AG04449 (cell line): ENCODE measurements at places on chromosomes 2 and 18.

DNA sequence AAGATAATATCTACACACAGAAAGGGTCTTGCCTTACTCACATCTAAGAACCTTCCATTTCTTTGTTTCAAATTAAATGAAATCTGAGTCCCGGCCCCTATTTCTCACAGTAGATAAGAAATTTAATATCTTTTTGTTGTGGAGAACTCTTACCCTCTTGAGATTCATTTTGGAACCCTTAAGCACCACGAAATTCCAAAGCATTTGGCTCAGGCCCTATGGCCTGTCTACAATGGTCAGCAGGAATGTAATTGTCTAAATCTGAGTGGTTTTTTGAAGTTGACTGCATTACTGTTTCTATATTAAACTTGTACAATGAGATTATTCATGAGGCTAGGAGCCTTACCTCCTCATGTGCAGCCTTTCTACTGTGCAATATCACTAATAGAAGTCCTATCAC, 723.3 kb downstream of the TSN start:
- DNase-seq, result no peak

DNA sequence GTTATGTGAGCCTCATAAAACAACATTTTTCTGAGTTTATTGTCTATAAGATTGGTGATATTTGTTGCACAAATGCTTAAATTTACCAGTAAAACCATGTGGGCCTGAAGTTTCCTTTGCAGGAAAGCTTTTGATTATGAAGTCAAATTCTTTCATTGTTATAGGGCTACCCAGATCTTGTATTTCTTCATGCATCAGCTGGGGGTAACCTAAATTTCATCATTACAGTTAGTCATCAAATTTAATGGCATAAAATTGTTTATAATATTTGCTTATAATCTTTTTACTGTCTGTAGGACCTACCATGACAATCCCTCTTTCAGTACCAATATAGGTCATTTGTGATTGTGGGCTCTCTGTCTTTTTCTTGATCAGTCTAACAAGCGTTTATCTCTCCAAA, 47.8 kb downstream of the SMAD2 start:
- DNase-seq, result no peak

DNA sequence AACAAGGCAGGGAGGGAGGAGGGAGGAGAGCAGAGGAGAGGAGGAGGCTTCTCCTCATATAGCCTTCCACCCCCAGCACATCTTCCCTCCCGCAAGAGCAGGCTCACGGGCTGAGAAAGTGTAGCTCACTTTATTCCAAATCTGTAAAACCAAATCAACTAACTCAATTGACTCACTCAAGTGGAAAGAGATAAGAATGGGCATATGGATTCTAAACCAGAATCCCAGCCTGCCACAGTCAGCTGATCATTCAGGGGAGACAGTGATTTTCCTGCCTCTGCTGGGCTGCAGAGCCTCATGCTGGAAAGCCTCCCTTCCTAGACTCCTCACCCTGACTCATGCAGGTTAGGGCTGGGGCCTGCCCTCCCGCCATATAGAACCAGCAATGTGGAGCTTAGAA, 4.2 kb upstream of the TWSG1 start:
- no peak for DNase-seq

DNA sequence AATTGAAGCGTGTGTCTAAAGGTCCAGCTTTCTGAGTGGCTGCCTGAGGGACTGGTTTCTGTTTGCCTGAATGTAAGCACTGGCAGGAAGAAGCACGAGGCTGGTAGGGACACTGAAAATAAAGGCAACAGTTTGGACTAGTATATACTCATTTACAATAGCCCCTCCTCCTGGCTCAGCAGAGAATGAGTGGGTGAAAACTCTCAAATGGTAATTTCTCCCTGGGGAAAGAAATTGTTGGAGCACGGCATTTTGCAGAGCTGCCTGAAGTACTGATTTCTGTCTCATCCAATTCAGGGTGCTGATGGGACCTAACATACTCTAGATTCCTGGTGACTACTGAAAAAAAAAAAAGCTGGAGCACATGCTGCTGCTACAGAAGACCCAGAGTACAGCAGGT, 17.3 kb upstream of the SPP2 start:
- DNase-seq, result no peak

GRCh38 chr2:167293943-167294775, 405.9 kb downstream of the XIRP2 start:
- no peak for DNase-seq

DNA sequence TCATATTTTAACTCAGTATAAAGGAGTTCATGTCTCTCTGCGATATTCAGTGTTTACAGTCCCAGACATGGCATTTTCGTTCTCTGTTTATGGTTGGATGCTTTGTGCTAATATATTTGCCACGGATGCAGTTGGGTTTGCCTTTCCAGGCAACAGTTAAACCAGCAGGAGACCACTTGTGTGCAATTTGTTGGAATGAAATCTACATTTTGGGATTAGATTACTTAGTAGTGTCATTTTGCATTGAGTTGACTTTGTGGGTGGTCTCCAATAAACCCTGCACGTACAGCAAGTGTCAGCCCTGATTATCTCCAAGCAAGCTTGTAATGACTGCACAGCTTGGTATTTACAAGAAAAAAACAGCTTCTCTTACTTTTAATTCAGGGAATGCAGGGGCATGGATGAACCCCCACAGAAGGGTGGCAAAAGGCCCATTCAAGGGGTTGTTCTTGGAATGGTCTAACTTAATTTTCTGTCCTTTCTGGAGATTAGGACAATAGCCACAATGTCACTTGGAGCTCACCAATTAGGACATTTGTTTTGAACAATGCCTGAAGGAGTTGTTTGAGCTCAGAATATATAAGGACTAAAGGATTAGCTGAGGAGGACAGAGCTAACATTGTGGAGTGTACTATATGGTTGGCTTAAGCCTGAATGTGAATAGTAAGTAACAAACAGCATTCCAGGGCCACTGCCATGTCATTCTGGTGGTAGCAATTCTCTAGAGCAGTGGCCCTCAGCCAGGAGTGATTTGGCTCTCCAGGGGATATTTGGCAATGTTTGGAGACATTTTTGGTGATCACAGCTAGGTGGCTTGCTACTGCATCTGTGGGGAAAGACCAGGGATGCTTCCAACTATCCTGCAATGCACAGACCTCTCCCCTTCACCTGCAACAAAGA, 121.5 kb downstream of the SLC4A3 start:
- DNase-seq, result no peak

DNA sequence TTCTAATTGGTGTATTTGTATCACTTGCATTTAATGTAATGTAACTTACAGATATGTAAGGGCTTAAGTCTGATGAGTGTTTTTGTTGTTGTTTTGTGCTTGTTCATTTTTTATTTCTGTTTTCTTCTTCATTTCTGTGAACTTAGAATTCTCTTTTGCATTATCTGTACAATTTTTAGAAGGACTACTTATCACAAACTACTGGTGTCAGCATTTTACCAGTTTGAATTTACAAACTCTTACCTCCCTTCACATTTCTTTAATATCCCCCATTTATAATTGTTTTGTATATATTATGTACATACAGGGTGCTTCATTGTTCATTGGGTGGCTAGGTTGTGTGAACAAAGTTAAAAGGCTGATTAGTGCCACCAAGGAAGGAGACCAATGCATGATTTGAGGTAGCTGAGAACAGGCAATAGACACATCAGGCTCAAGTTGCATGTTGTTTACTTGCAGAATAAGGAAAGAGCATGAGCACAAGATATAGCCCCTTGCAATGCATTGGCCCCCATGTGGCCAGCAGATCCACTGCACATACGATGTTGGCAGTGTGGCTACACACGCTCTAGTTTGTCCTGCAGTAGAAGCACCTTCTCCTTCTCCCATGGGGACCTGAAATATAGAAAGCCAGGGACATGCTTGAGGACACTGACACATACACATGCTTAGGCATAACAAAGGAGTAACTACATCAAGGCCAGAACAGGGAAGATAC, 198.2 kb downstream of the CD8B2 start:
- no peak for DNase-seq

- DNase-seq, result no peak
Measured at GRCh38 chr18:21903709-21904108, 163.1 kb downstream of the MIB1 start.

DNA sequence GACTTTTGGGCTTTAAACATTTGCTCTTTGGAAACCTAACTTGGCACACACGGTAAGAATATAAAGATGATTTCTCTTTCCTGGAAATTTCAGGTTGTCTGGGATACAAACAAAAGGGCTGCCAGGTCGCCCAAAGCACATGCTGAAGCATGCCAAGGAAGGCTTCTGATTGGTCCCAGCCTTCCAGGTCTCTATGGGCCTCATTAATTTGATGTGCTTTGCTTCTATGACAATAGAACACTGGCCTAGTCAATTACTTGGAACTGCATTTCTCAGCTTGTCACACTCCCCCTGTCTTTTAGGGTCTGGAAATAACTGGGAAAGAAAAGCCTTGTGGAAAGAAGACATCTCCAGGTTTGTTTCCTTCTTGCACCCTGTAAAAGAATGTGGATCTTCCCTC, 228.9 kb downstream of the ADCYAP1 start:
- no peak for DNase-seq

DNA sequence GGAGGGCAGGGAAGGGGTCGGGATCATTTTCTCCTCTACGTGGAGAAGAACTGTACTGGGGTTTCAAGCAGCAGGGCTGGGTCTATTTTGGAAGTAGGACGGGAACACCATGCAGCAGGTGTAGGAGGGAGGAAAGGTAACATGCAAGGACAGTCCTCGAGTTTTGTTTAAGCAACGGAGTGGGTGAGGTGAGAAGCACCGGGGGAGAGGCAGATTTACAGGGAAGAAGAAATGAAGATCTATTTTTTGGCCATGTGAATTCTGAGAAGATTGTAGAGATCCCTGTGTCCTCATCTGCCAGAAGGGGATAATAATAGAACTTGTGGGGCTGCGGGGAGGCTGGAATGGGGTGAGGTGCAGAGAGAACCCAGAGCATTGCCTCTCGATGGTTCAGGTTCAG, 85.6 kb downstream of the INPP5D start:
- no peak for DNase-seq

DNA sequence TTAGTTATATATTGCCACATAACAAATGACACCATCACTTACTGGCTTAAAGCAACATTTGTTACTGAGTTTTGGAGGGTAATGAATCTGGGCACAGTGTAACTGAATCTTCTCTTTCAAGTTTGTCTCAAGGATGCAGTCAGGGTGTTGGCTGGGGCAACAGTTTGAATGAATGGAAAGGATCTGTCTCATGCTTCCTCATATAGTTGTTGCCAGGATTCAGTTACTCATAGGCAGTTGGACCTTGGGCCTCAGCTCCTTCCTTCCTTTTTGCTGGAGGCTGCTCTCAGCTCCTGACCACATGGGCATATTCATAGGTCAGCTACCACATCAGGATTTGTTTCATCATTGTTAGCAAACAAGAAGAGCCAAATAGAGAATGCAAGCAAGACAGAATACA, 466.1 kb upstream of the MC4R start:
- DNase-seq, result no peak

- DNase-seq, result no peak
Measured at GRCh38 chr2:240322231-240322955, 113.1 kb upstream of the GPC1 start.

DNA sequence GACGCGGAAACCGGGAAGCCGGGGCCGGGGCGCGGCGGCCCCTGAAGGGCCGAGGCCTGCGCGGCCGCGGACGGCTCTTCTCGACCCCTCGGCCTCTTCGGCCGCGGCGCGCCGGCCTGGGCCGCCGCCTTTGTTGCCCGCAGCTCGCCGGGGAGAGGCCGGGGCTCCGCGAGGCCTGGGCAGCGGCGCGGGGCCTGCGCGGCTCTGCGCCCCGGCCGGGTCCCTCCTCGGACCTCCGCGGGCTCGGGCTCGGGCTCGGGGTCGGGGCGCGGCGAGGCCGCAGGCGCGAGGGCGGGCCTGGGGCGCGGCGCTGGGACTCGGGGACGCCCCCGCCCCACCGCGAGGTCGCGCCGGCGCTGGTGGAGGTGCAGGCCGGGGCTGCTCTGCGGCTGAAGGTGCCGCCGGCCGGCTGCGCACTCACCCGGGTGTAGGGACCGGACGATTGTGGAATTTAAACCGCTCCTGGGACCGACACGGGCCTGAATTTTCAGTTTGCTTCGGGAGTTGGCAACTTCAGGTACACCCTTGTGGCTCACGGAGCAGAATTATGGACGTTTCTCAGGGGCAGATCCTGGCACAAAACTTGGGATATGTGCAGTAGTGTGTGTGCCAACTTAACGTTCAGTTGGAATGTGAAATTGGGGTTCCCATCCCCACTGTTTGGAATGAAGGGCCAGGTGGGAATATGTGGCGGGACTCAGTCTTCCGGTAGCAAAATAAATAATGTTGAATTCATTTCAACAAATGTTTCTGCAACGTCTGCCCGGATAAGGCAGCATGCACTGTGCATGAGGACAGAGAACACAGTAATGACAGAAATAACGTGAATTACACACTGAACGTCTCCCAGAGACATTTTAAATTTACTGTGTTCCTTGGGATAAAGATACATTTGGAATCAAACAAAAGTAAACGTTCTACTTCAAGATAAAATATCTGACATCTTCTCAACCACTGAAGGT, 787 bp downstream of the SOCS6 start:
- DNase-seq, result no peak

- DNase-seq, result no peak
Measured at GRCh38 chr2:22596306-22596705, 788.7 kb upstream of the KLHL29 start.

DNA sequence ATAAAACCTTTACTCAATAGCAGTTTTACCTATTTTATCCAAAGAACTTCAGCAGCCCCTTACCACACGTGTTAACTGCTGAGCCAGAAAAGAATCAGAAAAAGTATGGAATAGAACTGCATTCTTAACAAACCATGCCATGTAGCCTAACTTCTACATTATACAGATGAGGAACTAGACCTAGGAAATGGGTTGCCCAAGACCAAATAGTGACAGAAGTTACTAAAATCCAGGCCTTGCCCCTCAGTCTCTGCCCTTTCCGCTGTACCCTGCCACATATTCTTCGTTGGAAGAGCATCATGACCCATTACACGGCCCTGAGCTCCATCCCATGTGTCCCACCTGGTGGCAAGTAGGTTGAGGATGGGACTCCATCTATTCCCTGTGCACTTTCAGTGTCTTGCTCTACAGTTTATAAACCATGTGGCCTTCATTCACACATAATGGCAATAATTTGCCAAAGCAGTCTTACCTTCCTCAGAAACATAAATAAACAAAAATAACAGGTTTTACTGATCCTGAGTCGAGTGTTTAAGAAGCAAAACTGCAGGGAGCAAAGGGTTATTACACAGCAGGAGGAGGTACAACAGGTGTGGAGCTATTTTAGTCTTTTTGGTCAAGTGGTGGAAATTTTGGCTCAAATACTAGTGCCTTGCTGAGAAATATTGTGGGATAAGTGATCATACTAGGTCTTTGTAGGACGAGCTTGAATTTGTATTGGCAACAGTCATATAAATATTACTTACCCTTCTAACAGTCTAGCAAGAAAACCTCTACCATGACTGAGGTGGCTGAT, 46.5 kb downstream of the HNRNPLL start:
- DNase-seq, result no peak

DNA sequence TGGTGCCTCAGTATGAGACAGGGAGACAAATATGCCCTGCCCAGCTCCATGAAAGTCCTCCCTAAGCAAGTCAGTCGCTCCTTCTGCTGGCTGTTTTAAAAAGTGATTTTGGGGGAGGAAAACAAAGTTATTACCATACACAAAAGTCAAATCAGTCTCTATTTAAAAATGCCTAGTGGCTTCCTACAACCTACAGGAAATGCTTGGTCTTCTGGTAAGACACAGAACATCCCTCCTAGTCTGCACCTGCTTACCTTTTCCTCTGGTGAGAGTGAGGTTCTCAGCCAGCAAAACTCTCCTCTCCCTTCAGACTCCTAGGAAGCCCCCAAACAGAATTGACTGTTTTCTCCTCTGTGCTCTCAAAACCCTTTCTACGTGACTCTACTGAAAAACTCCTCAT, 13.5 kb downstream of the CMPK2 start:
- DNase-seq, result no peak
